ENCODE measurements at places on chromosomes 1 and 21.
A peak's percentile ranks its signal among the peaks of the same experiment; 100 is the strongest.

DNA sequence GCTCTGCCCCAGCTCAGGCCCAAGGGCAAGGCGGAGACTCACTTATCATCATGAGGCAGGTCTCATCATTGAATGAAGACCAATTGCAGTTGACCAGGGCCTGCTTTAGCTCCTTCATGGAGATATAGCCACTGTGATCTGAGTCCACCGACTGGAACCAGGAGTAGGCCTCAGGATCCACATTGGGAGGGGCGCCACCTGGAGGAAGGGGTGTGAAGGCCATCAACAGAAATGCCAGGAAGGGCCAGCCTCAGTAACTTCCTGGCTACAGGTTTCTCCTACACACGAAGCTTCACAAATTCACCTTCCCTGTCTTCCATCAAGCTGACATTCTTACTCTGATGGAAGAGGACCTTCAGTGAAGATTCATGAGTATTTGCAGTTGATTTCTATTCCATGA lies 11.6 kb downstream of the PEF1 start:
- DNase-seq: no peak

DNA sequence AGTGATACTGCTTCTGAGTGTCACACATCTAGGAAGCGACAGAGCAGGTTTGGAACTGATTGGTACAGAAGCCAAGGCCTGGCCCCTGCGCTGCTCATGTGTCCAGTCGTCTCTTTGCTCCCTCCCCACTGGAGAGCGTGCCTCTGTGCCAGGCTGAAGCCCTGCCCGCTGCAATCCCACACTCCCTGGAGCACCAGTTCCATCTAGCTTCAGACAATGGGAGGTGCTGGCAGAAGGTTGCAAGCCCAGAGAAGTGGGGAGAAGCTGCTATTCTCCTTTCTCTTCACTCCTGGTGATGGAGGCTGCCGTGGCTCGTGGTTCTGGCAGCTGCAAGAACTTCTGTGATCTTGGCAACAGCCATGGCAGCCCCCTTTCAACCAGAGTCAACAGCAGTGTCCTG lies 250.9 kb downstream of the MATN1 start:
- DNase-seq: no peak

- DNase-seq: no peak
Measured at GRCh38 chr1:190169311-190170067, 308.2 kb downstream of the BRINP3 start.

DNA sequence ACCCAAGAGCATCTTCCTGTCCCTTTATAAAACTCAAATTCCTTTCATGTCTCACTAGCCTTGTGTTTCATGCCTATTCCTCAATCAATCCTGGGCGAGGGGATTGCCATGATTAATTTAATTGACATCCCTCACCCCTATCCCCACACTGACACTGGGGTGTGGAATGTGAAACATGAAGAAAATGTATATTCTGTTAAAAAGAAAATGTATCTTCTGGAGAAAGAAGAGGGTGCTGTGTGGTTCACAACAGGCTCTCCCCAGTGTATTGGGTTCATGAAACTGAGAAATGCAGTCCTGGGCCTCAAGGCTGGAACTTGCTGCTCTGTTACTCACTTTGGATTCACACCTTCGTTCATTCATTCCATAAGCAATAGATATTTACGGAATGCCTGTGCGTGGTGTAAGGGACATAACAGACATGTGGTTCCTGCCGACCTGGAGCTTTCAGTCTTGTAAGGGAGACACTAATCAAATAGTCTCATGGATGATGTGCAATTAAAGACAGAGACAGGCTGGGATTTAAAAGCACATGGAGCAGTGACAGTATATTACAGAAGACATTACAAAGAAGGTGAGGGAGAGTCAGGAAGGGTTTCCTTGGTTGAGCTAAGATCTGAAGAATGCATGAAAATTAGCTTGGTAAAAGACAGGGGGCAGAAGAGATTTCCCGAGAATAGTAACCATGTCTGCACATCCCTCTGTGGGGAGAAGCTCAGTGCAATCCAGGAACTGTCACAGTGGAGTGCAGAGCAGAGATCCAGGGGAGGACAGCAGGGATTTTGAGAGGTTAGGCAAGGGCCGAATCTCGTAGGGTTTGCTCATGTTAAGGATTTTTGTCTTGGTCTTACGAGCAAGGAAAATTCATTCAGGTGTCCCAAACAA lies 32.1 kb downstream of the SERTAD4 start:
- DNase-seq: no peak

- DNase-seq: peak; percentile 67
Measured at GRCh38 chr1:17011439-17012307, at the start of gene ATP13A2. Gene ATP13A2 (minus strand): TSS chr1:17011928. CDS start chr1:17011738, 190 bp downstream.
